NCI-H446 (cell line): ENCODE measurements at places on chromosomes 13 and 19.

- DNase-seq = no peak
Observed at GRCh38 chr19:46189971-46190888, 39.3 kb upstream of the IGFL1 start.

DNA sequence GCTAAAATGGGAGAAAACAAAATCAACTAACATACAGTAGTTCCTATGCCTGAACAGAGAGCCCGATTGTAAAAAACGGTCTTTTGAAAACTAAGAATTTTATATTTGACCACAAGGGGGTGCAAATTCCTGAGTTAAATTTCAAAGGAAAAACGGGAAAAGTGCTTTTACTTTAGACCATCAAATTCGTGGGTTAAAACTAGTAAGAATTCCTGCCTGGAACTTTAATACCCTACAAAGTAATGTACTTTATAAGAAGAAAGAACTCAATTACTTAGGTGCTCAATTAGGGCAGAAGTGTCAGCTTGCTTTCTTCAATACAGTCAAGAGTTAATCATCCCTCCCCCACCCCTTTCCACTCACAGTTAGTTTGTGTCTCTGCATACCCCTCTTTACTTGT, 69.8 kb downstream of the KCNRG start:
- peak; percentile 60 for DNase-seq

DNA sequence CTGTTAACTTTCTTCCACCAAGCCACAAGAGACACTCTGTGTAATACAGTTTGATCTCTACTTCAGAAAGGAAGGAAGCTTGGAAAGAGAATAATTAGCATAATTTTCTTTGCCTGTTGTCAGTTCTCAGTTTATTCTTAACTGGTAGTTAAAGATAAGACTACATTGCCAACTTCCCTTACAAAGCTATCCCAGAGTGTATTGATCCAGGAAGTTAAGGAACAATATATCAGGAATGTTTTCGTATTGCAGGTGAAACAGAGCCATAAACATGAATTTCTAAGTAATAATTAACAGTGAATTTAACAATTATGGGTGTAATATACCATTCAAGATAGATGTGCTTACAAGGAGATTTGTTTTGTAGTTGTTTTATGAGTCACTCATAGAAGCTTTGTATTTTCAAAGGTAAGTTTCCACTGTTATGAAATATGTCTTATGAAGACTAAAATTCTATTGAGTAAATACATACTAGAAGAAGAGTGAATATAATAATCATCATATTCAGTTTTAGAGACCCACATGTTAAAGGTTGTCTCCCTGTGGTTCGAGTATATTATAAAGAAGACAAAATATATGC, 88.4 kb upstream of the KLF5 start:
- no peak for DNase-seq

- DNase-seq = no peak
Observed at GRCh38 chr13:106521095-106521799, 14.2 kb downstream of the EFNB2 start.

DNA sequence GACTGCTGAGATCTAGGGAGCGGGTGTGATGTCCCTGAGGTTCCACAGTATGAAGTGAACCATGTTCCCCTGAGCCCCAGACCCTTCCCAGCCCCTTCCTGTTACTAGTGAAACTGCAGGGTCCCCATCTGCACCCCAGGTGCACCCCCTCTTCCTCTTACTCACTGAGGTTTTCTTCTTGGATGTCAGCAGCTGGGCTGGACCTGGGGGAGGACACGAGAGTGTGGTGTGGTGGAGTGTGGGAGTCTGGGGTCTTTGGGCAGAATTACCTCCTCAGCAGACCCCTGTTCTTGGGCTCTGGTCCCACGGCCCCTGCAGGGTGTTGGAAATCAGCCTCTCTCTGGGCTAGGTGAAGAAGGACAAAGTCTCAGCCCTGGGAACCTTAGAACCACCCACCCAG, 3.3 kb upstream of the LILRA6 start:
- no peak for DNase-seq
